ENCODE measurements at places on chromosomes 11 and 22.

GRCh38 chr22:33000342-33001280, 57.6 kb downstream of the SYN3 start:
- no peak for DNase-seq

DNA sequence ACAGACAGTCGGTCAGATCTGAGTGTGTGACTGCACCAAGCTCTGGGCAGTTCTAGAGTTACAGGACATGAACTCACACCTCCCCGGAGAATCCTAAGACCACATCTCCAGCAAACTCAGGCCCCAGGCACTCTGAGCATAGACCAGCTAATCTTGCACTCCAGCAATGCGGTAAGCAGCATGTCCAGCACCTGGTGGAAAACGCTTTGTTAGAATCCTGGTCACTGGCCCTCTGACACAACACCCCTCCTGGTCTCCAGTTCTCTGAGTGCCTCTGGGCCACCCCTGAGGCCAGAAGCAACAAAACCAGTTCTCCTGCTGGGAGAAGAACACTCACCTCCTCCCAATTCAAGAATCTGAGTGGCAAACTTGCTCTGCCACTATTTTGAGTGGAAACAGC, 82.7 kb upstream of the TMEM45B start:
- no peak for DNase-seq

DNA sequence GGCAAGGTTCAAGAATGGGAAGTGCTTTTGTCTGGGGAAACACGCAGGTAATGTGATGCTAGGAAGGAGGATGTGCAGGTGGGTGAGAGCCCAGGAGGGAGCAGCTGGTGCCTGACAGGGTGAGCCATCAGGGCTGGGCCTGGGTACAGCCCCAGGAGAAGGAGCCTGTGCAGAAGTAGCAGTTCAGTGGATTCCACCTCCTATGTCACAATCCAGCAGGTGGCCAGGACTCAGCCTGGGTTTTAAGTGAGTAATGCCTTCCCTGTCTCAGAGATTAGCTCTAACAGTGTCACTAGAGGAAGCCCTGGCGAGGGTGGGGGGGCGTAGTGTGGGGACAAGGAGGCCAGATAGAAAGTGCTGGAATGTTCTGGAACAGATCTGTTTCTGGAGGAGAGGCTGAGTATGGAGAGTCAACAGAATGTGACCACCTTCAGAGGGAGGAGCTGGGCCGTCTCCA, 8.1 kb downstream of the RIC8A start:
- no peak for DNase-seq

DNA sequence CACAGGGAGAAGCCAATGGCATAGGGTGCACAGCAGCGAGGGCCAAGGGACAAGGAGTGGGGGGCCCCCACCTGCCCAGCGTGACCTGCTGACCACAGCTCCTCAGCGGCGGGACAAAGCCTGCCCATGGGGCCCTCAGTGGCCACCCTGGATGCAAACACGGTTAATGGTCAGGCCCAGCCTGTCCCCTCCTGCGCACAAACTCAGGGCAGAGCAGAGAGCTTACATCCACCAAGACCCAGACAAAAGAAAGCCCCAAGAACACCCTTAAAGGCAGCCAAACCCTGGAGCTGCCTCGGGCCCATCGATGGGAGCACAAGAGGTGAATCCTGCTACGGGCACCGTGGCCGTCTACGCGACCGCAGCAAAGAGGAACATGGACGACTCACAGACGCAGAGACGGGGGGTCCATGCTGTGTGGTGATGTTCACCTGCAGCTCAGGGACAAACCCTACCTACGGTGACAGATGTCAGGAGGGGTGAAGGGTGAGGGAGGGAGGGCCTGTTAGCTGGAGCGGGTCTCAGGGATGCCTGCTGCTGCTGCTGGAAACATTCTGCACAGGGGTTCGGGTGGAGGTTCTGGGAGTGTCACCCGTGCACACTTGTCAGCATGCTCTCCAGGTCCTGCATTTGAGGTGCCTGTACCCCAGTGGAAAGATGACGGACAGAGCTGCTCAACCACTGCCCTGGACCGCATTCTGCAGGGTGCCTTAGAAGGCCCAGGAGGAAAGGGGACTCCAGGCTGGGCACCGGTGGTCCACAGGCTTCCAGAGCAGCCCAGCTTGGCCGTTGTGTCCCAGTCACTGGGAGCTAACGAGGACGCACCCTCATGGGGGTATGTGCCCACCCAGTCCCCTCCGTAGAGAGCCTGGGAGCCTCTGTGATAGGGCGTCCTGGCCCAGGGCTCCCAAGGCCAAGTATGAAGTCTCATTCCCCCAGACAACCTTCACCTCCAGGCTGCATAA, 11.6 kb downstream of the ASCL2 start:
- no peak for DNase-seq

DNA sequence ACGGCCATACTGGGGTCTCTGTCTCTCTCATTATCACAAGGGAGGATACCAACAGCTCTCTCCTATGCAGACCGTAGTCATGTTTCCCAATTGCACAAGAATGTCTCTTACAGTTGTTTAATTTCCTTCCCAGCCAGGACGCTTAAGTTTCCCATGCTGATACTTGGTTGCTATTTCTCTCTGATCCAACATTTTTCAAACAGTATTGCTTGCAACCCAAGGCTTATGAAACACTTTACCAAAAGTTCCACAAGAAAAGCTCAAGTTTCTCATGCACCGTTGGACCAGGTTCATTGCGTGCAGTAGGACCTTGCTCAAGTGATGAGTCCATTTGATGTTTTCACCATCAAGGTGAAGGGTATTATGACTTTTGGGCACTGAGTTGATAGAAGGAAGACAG, 46.6 kb downstream of the GGTLC2 start:
- DNase-seq = no peak

DNA sequence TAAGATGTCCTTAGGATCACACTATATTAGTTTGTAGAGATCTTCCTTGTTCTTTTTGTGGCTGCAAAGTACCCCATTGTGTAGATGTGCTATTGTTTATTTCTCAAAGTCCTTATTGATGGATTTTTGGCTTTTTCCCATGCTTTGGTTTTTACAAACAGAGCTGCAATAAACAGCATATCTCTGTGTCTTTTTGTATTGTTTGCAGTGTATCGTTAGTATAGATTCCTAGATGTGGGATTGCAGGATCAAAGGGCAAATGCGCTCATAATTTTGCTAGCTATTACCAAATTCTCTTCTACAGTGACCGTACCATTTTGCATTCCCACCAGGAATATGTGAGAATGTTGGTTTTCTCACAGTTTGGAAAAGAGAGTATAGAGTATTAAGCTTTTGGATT, 27.5 kb upstream of the FTH1 start:
- DNase-seq = no peak

- DNase-seq = no peak
These were observed 202.8 kb upstream of the SEZ6L start for GRCh38 chr22:25966448-25966913.
